ENCODE measurements at places on chromosomes 2 and 18.

GRCh38 chr2:222391743-222392285 is 32.5 kb upstream of the SGPP2 start:
- no peak for DNase-seq

DNA sequence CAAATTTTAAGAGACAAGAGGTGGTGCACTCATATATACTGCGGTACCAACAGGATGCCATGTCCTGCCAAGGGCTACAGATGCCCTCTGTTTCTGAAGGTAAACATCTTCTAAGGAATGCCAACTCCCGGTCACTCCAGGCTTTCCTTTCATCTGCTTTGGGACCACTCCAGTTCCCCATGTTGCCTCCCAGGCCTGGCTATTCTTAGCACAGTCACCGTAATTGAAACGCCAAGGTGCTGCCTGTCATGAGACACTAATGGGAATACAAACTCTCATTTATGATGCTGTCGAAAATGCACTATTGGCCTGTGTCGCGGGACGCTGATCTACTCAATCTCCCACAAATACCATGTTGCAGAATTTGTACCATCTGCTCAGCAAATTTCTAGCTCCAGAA is 79.6 kb downstream of the KLF7 start:
- no peak for DNase-seq

DNA sequence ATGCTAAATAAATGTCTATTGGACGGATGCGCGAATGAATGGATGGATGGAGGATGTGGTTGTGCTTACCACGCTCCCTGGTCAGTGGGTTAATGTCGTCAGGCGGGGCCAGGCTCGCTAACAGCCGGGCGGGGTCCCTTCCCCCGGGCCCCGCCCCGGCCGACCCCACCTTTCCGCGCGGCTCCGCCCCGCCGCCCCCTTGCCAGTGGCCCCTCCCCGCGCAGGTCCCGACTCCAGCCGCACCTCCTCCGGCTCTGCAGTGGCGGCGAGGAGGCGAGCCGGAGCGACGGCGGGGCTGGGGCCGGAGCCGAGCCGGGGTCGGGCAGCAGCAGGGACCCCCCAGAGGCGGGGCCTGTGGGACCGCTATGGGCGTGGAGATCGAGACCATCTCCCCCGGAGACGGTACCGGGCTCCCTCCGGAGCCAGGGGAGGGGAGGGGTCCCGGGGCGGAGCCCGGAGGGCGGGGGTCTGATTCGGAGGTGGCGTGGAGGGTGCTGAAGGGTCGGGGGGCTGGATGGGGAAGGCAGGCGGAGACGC is at the start of gene FKBP1B:
Gene FKBP1B (plus strand): TSS at position 257 of the 537 bp plus-strand sequence. CDS start 109 bp downstream, at position 366.
- peak; percentile 67 for DNase-seq

DNA sequence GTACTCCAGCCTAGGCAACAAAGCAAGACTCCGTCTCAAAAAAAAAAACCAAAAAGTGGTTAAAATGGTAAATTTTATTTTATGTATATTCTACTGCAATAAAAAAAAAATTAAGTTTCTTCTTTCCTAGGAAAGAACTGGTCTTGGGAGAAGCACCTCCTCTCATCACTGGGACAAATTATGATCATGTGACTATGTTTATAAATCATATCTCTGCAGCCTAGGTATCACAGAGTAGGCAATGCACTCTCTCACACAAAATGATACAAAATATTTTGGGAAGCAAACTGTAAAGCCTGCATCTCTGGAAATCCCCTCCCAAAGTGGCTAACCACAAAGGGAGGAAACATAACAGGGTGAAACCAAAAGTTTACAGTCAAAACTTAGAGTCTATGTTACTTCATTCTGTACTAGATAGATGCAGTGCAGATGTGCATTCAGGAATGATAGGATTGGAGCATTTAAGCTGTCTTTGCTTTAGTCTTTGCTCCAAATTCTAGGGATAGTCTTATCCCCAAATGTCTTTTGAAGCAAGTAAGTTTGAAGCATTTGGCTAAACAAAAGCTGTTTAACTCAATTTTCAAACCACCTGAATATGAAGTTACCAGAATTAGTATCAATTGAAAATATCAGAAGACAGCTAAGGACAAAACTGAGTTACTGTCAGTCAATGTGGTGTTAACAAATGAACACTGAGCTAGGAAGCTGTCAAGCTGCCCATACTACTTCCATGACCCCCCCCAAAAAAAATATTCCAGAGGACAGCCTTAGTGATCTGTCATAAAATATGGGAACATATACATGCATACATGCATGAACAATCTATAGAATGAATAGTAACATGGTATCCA is 21.1 kb upstream of the MALT1 start:
- no peak for DNase-seq

- DNase-seq = peak; percentile 69
Observed at GRCh38 chr2:210503001-210503623, 26.6 kb upstream of the LANCL1 start.

DNA sequence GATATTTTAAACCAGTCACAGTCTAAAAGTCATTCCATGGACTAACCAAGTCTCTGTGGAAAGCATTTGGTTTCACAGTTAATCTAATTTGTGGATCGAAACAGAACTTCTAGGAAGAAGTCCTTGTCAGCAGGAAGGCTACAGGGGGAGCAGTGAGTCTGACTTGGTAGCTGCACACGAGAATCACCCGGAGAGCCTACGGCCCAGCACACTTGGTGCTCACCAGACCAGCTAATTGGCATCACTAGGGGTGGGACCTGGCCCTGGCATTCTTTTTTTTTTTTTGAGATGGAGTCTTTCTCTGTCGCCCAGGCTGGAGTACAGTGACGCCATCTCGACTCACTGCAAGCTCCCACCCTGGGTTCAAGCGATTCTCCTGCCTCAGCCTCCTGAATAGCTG is 97.7 kb downstream of the ZNF532 start:
- no peak for DNase-seq

DNA sequence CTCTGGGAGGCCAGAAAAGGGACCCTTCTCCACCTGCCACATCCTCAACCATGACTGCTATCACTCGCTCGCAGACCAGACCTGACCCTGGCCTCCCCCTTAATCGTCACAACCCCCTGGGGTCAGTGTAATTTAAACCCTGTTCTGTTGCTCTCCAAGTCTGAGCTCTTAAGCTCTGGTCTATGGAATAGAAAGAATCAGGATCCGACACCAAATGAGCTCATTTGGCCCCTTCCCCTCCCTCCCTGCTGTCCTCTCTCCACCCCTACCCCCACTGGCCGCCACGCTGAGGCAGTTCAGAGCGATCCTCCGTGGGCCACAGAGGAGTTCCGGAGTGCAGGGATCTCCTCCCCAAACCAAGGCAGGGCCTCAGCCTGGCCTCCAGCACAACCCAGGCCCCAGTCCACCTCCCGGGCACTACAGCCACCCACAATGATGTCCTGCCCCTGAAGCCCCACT is 5.3 kb downstream of the DNMT3A start:
- DNase-seq = no peak

- peak; percentile 74 for DNase-seq
Observed at GRCh38 chr2:187567126-187567525, 12.9 kb upstream of the TFPI start.

Measured in GM23248 (cell line).